ENCODE measurements at places on chromosomes 12 and 14. TPM values are rescaled to one million over a fixed set of nuclear protein-coding genes. Genes with fewer than 3 reads are reported as not detected.

GRCh38 chr14:99175331-99176155, 96.5 kb downstream of the BCL11B start:
- no peak for DNase-seq
- H3K36me3 ChIP-seq: no peaks in the 10 kb centered on the region
- no peaks in the 10 kb centered on the region for H3K27me3 ChIP-seq
- H3K27ac ChIP-seq: no peak overlapping the region

DNA sequence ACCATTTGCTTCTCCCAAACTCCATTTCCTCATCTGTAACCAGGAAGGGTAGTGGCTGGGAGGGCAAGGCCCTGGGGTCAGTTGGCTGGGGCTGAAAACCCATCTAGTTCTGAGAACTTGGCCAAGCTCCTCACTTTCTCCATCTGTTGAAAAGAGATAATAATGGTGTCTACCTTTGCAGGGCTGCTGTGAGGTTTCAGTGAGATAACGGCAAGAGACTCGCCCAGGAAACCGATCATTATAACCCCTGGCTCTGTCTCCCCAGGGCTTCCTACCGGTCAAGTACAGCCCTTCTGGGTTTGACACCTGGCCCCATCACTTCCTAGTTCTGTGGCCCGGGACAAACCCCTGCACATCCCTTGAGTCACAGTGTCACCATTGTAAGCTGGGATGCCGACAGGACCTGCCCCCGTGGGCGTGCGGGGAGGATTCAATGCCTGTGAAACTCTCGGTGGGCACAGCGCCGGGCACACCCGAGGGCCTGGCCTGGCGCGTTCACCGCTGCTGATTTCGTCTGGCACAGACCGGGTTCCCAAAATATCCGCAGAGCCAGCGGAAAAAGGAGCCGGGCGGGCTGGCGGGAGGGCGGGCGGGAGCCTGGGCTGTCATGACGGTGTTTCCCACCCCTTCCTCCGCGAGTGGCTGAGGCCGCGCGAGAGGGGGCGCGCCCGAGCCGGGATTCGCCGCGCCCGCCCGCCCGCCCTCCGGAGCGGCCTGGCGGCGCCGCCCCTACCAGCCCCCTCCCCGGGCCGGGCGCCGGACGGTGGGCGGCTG, 4.4 kb downstream of the KMT5A start:
- H3K36me3 ChIP-seq: peaks cover 14% of the 10 kb centered on the region
- no peaks in the 10 kb centered on the region for H3K27me3 ChIP-seq
- peak overlapping the region; percentile 90 for H3K27ac ChIP-seq
- DNase-seq: peak; percentile 68
- peaks cover 12% of the 10 kb centered on the region for H3K4me1 ChIP-seq
- peak overlapping the region; percentile 67 for H3K4me3 ChIP-seq

DNA sequence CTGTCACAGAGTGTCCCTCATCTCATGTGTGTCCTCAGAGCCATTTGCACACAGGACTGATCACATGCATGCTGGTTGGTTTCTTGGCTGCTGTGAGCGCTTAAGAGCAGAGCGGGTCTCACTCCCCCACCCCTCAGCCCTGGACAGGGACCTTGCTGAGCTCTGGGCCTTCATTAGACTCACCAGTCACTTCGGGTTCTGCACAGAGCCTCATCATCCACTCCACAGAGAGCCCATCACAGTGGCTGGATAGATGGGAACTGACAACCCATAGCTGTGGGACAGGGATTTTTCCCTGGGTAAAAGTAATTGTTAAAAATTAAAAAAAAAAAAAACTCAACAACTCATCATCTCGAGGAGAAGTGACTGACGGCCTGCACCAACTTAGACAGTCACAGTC, 8.2 kb downstream of the GLRX5 start:
- peaks cover 3% of the 10 kb centered on the region for H3K36me3 ChIP-seq
- no peak overlapping the region for H3K27ac ChIP-seq
- peaks cover 3% of the 10 kb centered on the region for H3K4me1 ChIP-seq
- DNase-seq: no peak
- no peaks in the 10 kb centered on the region for H3K27me3 ChIP-seq

DNA sequence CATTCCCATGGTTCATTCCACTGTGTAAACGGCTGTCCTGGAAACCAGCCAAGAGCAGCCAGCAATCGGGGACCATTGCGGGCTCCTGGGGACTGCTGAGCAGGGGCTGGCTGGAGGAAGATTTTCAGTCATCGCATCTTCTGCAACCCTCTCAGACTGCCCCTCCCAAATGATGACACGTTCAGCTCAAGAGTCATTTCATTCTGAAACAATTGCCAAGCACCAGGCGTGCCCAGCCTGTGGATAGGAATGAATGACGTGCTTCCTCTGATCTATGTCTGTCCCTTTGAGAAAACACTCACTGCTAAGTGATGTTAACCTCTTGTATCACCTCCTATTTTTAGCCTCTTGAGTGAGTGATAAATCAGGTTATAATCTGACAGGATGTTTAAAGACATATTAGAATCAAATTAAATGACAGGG, 62.0 kb downstream of the NDUFA12 start:
- H3K4me3 ChIP-seq: no peak overlapping the region
- H3K36me3 ChIP-seq: no peaks in the 10 kb centered on the region
- peaks cover 7% of the 10 kb centered on the region for H3K4me1 ChIP-seq
- peak; percentile 82 for DNase-seq
- no peaks in the 10 kb centered on the region for H3K27me3 ChIP-seq

GRCh38 chr14:37202265-37202664, 4.5 kb downstream of the MIPOL1 start:
- no peaks in the 10 kb centered on the region for H3K36me3 ChIP-seq
- no peaks in the 10 kb centered on the region for H3K4me1 ChIP-seq
- no peaks in the 10 kb centered on the region for H3K27me3 ChIP-seq
- no peak overlapping the region for H3K4me3 ChIP-seq
- H3K27ac ChIP-seq: no peak overlapping the region

- DNase-seq: no peak
- H3K27ac ChIP-seq: no peak overlapping the region
- H3K4me3 ChIP-seq: no peak overlapping the region
- no peaks in the 10 kb centered on the region for H3K27me3 ChIP-seq
These were observed 299.8 kb downstream of the NRXN3 start for GRCh38 chr14:78469947-78470346.

GRCh38 chr14:56875104-56875675, 64.9 kb upstream of the OTX2 start:
- no peak overlapping the region for H3K4me3 ChIP-seq
- H3K36me3 ChIP-seq: no peaks in the 10 kb centered on the region
- no peak overlapping the region for H3K27ac ChIP-seq
- no peaks in the 10 kb centered on the region for H3K4me1 ChIP-seq

GRCh38 chr14:72851635-72852034, 42.3 kb downstream of the DPF3 start:
- no peak for DNase-seq
- no peak overlapping the region for H3K27ac ChIP-seq
- no peak overlapping the region for H3K4me3 ChIP-seq
- no peaks in the 10 kb centered on the region for H3K27me3 ChIP-seq

DNA sequence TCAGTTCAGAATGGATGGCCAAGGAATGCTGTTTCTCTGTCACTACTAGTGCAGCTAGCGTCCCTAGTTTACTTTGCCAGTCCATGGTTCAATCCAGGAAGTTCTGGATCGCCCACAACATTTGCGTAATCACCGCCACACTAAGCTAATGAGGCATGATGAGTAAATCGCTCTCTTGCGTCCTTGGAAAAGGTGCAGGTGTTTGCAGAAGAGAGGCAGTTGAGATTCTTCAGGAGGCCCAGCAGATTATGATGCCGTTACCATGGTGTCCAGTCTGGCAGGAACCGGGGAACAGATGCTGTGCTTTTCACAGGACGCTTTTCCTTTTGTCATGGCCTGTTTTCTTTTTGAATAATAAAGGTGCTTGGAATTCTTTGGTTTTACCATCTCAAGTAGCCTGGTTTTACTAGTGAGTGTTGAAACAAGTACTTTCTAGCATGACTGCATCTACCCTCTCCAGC, 9.0 kb downstream of the TPH2 start:
- no peak overlapping the region for H3K4me3 ChIP-seq
- no peak overlapping the region for H3K27ac ChIP-seq
- peak; percentile 23 for DNase-seq

GRCh38 chr14:64721899-64722298, 17.7 kb downstream of the PLEKHG3 start:
- H3K27me3 ChIP-seq: peaks cover 2% of the 10 kb centered on the region
- H3K4me3 ChIP-seq: no peak overlapping the region
- H3K36me3 ChIP-seq: no peaks in the 10 kb centered on the region
- DNase-seq: no peak

UNG gene
- total RNA-seq: 23.9 TPM

PLEKHA5 gene
- total RNA-seq: 50.4 TPM

EPYC gene
- total RNA-seq: not detected

FOXN4 gene
- not detected for total RNA-seq
